Progenitor cell of endocrine pancreas (in vitro differentiated cells): ENCODE measurements at places on chromosomes 12 and 14. TPM values are rescaled to one million over a fixed set of nuclear protein-coding genes. Genes with fewer than 3 reads are reported as not detected.

GRCh38 chr12:70962226-70962794, 41.8 kb upstream of the PTPRR start:
- peak overlapping the region; percentile 19 for H3K27ac ChIP-seq
- H3K36me3 ChIP-seq = no peaks in the 10 kb centered on the region
- no peaks in the 10 kb centered on the region for H3K27me3 ChIP-seq
- H3K4me3 ChIP-seq = no peak overlapping the region
- no peak for DNase-seq

DNA sequence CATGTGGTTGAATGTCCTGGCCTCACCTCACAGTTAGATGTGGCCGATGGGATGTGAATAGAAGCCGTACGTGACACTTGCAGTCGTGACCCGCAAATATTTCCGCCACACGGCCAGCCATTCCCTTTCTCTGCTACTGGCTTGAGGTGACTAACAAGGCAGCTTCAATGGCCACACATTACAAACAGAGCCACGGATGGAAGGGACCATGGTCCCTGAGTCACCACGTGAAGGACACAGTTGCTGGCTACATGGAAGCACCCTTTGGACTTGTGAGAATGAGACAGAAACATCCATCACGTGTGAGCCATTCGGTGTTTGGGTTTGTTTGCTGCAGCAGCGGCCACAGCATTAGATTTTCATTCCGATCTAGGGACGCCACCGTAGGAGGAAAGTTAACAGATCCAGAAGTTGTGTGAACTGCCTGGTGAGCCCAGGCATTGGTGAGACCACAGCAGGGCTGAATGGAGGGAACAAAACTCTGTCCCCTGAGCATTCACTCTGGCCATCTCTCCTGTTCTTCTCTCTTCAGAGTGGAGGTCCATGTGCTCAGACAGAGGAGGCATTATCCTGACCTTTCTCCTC, 33.5 kb upstream of the ADGRD1 start:
- peaks cover 26% of the 10 kb centered on the region for H3K27me3 ChIP-seq
- H3K27ac ChIP-seq = no peak overlapping the region
- no peaks in the 10 kb centered on the region for H3K36me3 ChIP-seq
- no peak for DNase-seq

DNA sequence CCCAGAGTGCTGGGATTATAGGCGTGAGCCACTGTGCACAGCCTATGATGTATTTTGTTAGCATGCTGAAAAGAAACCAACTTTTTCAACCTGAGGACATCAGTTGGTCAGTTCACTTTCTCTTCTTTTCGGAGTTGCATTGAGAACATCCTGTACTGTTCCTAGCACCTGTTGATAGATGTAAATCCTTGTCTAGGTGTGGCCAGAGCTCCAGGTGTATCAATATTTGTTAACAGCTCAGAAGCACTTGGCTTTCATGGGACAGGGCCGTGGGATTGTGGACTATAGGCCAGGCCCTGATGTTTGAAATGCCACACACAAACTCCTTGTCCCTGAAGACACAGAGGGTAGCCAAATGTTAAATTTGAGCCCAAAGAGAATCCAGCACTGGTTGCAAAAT, 14.9 kb downstream of the HCAR2 start:
- no peaks in the 10 kb centered on the region for H3K27me3 ChIP-seq
- H3K27ac ChIP-seq = no peak overlapping the region
- no peaks in the 10 kb centered on the region for H3K4me1 ChIP-seq
- no peak for DNase-seq
- no peak overlapping the region for H3K4me3 ChIP-seq

DNA sequence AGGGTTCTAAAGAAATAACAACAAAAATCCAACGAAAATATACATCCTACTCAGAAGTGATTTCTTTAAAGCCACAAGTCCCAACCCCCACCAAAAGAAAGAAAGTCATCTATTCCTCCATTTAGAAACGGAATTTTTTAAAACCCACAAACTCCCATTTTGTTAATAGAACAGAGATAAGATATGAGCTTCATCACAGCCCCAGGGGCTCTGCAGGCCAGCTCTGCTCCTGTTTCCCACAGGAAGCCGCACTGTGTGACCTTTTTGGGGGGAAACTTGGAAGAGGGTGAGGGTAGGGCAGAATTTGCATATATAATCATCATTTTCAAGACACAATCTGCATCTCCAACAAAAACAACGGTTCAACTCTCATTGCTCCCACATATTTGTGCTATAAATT, 2.8 kb downstream of the FBXL14 start:
- no peak overlapping the region for H3K27ac ChIP-seq
- peak overlapping the region; percentile 82 for H3K4me3 ChIP-seq
- peaks cover 56% of the 10 kb centered on the region for H3K4me1 ChIP-seq
- peaks cover 5% of the 10 kb centered on the region for H3K36me3 ChIP-seq
- DNase-seq = no peak
- H3K27me3 ChIP-seq = no peaks in the 10 kb centered on the region

DNA sequence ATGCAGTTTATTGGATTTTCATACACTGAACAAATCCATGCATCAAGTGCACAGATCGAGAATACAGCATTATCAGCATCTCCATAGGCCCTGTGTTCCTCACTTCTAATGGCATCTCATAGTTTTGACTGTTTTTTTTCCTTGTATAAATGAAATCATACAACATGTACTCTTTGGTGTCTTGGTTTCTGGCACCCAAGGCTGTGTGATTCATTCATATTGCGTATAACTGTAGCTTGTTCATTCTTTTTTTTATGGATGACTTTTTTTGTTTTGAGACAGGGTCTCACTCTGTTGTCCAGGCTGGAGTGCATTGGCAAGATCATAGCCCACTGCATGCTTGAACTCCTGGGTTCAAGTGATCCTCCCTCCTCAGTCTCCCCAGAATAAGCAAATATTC, 14.3 kb downstream of the RASSF8 start:
- H3K27me3 ChIP-seq = peaks cover 7% of the 10 kb centered on the region
- peaks cover 19% of the 10 kb centered on the region for H3K4me1 ChIP-seq
- no peak overlapping the region for H3K4me3 ChIP-seq
- no peak for DNase-seq

DNA sequence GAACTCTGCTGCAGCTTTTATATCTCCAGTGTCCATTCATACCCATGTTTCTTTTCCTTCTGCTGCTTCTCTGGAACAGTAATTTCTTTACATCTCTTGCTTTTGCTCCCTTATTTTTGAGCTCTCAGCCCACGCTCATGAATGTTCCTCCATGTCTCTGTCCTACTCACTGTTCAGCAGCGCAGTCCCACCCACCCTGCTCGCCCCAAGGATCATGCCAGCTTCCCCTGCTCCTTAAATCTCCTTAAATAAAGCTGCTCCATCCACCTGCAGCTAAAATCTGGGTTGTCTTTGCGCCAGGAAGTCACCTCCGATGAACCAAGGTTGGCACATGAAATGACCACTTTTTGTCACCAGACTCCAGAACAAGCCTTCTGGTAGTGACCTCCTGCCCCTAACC, 201.1 kb upstream of the RGS6 start:
- H3K4me1 ChIP-seq = no peaks in the 10 kb centered on the region
- no peak overlapping the region for H3K27ac ChIP-seq
- no peak for DNase-seq
- peaks cover 23% of the 10 kb centered on the region for H3K36me3 ChIP-seq

DNA sequence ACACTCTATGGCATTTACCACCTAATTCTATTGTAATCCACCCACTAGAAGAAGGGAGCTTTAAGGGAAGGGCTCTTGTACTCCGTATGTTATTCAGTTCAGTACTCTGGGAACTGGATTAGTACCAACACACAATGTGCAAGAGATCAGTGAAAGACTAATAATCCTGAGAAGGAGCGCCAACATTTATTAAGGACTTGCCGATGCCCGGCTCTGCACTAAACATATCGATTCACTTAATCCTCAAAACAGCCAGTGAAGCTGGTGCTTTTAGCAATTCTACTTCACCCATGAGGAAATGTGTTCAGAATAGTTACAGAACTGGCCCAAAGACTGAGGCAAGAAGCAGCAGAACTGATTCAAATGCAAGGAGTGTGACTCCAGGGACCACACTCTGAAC, 80.9 kb downstream of the RPS6KA5 start:
- no peaks in the 10 kb centered on the region for H3K27me3 ChIP-seq
- H3K27ac ChIP-seq = no peak overlapping the region
- no peak overlapping the region for H3K4me3 ChIP-seq

GRCh38 chr12:109542014-109542413, 31.3 kb downstream of the MMAB start:
- H3K27me3 ChIP-seq = peaks cover 3% of the 10 kb centered on the region
- H3K36me3 ChIP-seq = no peaks in the 10 kb centered on the region
- no peak overlapping the region for H3K27ac ChIP-seq
- no peak for DNase-seq

DNA sequence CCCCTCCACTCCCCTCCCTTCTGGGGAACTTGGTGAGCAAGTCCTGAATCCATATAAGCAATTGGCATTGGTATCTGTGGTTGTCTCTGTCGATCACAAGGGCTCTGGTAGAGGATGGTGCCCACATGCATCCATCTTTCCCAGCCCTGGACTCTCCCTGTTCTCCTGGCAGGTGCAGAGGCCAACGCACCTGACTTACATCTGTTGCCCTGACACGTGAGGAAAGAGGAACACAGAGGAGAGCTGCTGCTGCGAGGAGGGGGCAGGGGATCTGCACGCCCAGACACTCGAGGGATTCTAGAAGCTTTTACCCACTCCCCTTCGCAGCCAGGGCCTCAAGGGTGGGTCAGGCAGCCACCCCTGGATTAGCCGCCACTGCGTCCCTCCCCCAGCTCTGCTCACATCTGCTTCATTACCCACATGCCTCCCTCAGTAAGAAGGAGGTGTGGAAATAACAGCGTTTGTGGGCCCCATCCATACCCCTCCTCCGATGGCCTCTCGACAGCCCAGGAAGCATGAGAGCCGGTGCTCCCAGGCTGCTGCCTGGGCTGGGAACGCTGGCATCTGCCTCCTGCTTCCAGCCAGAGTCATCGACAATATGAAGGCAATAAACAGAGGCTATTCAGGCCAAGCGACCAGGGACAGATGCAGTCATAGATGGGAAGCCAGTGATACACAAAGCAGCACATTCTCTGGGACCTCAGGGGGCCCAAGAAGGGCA, 56.5 kb downstream of the KDM2B start:
- no peak for DNase-seq
- H3K4me3 ChIP-seq = no peak overlapping the region
- H3K27ac ChIP-seq = peak overlapping the region; percentile 45
- H3K36me3 ChIP-seq = peaks cover 7% of the 10 kb centered on the region
- no peaks in the 10 kb centered on the region for H3K27me3 ChIP-seq

DNA sequence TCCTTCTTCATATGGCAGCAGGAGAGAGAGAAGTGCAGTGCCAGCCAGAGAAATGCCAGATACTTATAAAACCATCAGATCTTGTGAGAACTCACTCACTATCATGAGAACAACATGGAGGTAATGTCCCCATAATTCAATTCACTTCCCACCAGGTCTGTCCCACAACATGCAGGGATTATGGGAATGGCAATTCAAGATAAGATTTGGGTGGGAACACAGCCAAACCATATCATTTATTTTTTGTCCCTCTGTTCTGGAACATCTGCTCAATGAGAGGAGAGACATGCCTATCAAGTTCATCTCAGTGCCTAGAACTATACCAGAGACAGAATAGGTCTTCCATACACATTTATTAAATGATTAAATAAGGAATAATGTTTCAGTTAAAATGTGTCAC, 543.5 kb downstream of the NRXN3 start:
- no peaks in the 10 kb centered on the region for H3K36me3 ChIP-seq
- no peak overlapping the region for H3K27ac ChIP-seq
- H3K4me3 ChIP-seq = no peak overlapping the region
- no peak for DNase-seq
- H3K4me1 ChIP-seq = no peaks in the 10 kb centered on the region
- peaks cover 3% of the 10 kb centered on the region for H3K27me3 ChIP-seq

GRCh38 chr12:132130690-132131089, 13.4 kb downstream of the DDX51 start:
- no peaks in the 10 kb centered on the region for H3K27me3 ChIP-seq
- H3K36me3 ChIP-seq = peaks cover 39% of the 10 kb centered on the region
- no peak overlapping the region for H3K4me3 ChIP-seq
- no peaks in the 10 kb centered on the region for H3K4me1 ChIP-seq

DNA sequence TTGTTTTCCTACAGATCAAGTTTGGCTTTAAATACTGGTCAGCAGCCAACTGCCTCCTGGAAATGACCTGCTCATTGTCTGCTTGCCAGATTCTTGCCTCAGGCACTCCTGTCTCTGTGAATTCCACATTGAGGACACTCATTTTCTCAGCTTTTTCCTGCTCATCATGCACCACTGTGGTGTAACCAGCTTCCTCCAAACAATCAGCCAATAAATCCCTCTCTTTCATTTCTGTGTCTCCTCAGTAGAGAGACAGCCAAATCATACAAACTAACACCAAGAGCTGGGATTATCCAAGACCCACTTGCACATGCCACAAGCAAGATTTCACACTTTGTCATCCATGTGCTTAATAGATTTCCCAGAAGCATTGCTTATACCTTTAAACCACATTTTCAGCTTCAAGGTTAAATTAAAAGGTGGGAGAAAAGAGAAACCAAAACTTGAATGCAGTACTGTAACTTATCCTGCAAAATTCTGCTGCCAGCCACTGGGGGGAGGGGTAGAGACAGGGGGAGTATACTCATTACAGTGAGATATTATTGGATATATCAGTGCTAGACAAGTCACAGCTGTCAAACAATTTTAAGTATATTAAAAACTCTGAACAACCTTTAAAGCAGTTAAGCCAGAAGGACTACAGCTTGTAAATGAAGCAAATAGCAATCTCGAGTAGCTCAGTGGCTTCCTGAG, 105.0 kb downstream of the PPP2R5E start:
- no peak overlapping the region for H3K4me3 ChIP-seq
- H3K27ac ChIP-seq = peak overlapping the region; percentile 42
- H3K36me3 ChIP-seq = peaks cover 6% of the 10 kb centered on the region
- DNase-seq = no peak
- peaks cover 3% of the 10 kb centered on the region for H3K4me1 ChIP-seq

GRCh38 chr12:104136577-104136976, 1.4 kb downstream of the NFYB start:
- H3K36me3 ChIP-seq = no peaks in the 10 kb centered on the region
- peaks cover 13% of the 10 kb centered on the region for H3K27me3 ChIP-seq
- H3K4me1 ChIP-seq = peaks cover 23% of the 10 kb centered on the region

GRCh38 chr12:106759526-106760183, 14.8 kb upstream of the RIC8B start:
- no peaks in the 10 kb centered on the region for H3K27me3 ChIP-seq
- H3K36me3 ChIP-seq = no peaks in the 10 kb centered on the region
- peaks cover 5% of the 10 kb centered on the region for H3K4me1 ChIP-seq
- no peak overlapping the region for H3K4me3 ChIP-seq
- peak overlapping the region; percentile 30 for H3K27ac ChIP-seq

- H3K4me1 ChIP-seq = no peaks in the 10 kb centered on the region
- no peaks in the 10 kb centered on the region for H3K27me3 ChIP-seq
- no peak overlapping the region for H3K4me3 ChIP-seq
- peaks cover 4% of the 10 kb centered on the region for H3K36me3 ChIP-seq
- no peak overlapping the region for H3K27ac ChIP-seq
- DNase-seq = no peak
These were observed 9.4 kb downstream of the SYCP3 start for GRCh38 chr12:101729842-101730241.

- DNase-seq = no peak
- H3K36me3 ChIP-seq = peaks cover 13% of the 10 kb centered on the region
- peaks cover 23% of the 10 kb centered on the region for H3K4me1 ChIP-seq
These were observed 10.1 kb downstream of the NUDT4 start for GRCh38 chr12:93387780-93388179.

GRCh38 chr12:119096429-119097202, 82.1 kb upstream of the HSPB8 start:
- no peak overlapping the region for H3K27ac ChIP-seq
- DNase-seq = no peak
- H3K36me3 ChIP-seq = no peaks in the 10 kb centered on the region
- H3K4me1 ChIP-seq = peaks cover 4% of the 10 kb centered on the region
- H3K4me3 ChIP-seq = no peak overlapping the region

Gene MIPOL1
- 25.6 and 25.9 TPM in 2 replicates for total RNA-seq

Gene TPPP2
- 0.84 TPM in 1 of 2 replicates, not detected in the other for total RNA-seq

Gene BDKRB1
- total RNA-seq = not detected in 2 replicates

Gene TAS2R7
- total RNA-seq = not detected in 2 replicates

Gene YEATS4
- 31.3 and 32.7 TPM in 2 replicates for total RNA-seq

Gene BICDL1
- total RNA-seq = 11.1 and 11.7 TPM in 2 replicates

Gene PZP
- 0.24 and 0.29 TPM in 2 replicates for total RNA-seq

Gene NOVA1
- total RNA-seq = 21.6 and 23.7 TPM in 2 replicates

Gene AMDHD1
- 0.41 and 0.53 TPM in 2 replicates for total RNA-seq
